Lung (tissue), 17 donors: ENCODE measurements at places on chromosomes 4 and X. TPM values are rescaled to one million over a fixed set of nuclear protein-coding genes. Genes with fewer than 3 reads are reported as not detected.

The KIT gene
- 4.9 TPM for polyA plus RNA-seq

- H3K4me1 ChIP-seq = no peaks in the 10 kb centered on the region
- DNase-seq = no peak
- H3K36me3 ChIP-seq = no peaks in the 10 kb centered on the region
- H3K27ac ChIP-seq = no peak overlapping the region
- no peak overlapping the region for H3K4me3 ChIP-seq
- no peaks in the 10 kb centered on the region for H3K27me3 ChIP-seq
Observed at GRCh38 chr4:98237204-98237603, 24.0 kb upstream of the RAP1GDS1 start.

The SOWAHB gene
- polyA plus RNA-seq = 0.28 TPM

DNA sequence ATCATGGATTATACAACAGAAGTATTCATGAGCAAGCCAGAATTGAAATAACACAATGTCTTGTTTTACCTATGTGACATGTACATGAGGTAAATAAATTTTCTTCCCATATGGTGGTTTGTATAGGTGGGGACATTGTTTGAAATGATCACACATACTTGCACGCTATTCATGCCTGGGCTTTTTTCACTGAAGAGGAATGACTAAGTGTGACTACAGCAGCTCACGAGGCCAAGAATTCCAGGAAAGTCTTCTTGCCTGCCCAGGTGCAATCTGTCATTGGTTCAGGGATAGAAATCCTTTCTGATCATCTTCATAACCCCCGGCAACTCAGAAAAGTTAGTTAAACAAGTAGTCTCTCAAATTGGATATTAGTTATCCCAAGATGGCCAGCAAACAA lies 36.3 kb upstream of the AREG start:
- H3K27ac ChIP-seq = no peak overlapping the region
- no peaks in the 10 kb centered on the region for H3K36me3 ChIP-seq
- DNase-seq = no peak
- no peaks in the 10 kb centered on the region for H3K27me3 ChIP-seq

The EREG gene
- polyA plus RNA-seq = 4.0 TPM

The CXCL6 gene
- polyA plus RNA-seq = 4.2 TPM

GRCh38 chr4:121464854-121465253 lies 84.0 kb upstream of the QRFPR start:
- H3K36me3 ChIP-seq = no peaks in the 10 kb centered on the region
- no peaks in the 10 kb centered on the region for H3K4me1 ChIP-seq
- DNase-seq = no peak
- no peaks in the 10 kb centered on the region for H3K27me3 ChIP-seq
- H3K27ac ChIP-seq = no peak overlapping the region

DNA sequence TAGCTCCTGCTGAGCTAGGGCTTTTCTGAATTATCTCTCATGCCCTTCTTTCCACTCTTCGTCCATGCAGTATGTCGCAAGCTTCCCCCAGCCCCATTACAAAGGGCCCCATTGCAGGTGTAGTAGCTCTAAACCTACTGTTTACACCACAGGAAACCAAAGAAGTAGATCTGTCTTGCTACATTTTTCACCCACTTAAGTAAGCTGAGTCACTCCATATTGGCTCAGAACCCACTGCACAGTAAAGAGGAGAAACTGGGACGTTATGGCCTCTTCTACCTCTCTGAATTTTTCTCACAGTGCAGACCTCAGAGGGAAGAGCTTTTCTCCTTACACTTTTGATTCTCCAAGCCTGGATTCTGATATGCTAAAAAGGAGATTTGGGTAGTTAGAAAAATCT lies 200.2 kb downstream of the SMARCA1 start:
- no peak overlapping the region for H3K4me3 ChIP-seq
- no peak overlapping the region for H3K27ac ChIP-seq
- DNase-seq = no peak
- no peaks in the 10 kb centered on the region for H3K27me3 ChIP-seq

The DCHS2 gene
- 0.02 TPM for polyA plus RNA-seq

DNA sequence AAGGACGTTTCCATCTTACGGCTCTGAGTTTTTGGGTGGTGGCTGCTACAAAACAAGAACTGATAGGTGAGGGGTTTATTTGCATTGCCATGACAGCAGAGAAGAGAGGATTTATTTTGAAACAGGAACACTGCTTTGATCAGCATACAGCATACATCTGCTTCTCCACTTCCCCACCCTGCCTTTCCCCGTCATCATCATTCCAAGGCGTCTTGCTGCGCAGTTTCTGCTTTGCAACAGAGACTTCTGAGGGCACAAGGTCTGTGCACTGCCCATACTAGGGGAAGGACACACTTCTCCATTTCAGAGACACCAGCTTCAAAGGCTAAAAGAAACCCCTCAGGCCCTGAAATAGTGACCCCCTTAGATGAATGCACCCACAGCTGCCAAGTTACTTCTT lies 19.1 kb downstream of the STARD8 start:
- no peak for DNase-seq
- H3K27me3 ChIP-seq = no peaks in the 10 kb centered on the region
- H3K4me1 ChIP-seq = peaks cover 3% of the 10 kb centered on the region
- no peak overlapping the region for H3K4me3 ChIP-seq
- no peaks in the 10 kb centered on the region for H3K36me3 ChIP-seq
- no peak overlapping the region for H3K27ac ChIP-seq

DNA sequence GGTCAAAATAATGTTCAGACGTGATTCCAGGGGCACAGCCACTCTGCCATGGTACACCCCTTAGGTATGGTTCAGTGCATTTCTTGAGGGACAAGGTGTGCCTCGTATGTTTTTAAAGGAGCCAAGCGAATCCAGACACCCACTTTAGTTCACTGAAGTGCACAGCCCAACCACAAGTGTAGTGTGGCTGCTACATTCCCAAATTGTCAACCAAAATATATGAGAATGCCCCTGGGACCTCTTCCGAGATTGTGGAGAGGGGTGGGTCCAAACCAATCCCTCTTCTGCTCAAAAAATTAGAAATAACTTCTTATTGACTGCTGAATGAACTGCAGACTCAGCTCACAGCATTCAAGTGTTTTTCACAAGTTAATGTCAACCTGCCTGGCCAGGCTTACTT lies 7.4 kb upstream of the BRS3 start:
- H3K4me1 ChIP-seq = no peaks in the 10 kb centered on the region
- H3K27ac ChIP-seq = no peak overlapping the region
- peaks cover 1% of the 10 kb centered on the region for H3K27me3 ChIP-seq
- DNase-seq = no peak

- no peaks in the 10 kb centered on the region for H3K4me1 ChIP-seq
- DNase-seq = peak; percentile 83
- no peak overlapping the region for H3K27ac ChIP-seq
- H3K27me3 ChIP-seq = no peaks in the 10 kb centered on the region
- no peaks in the 10 kb centered on the region for H3K36me3 ChIP-seq
Observed at GRCh38 chr4:110046588-110047049, 133.9 kb downstream of the EGF start.

The CCDC149 gene
- 8.6 TPM for polyA plus RNA-seq

The CHRNA9 gene
- polyA plus RNA-seq = not detected

DNA sequence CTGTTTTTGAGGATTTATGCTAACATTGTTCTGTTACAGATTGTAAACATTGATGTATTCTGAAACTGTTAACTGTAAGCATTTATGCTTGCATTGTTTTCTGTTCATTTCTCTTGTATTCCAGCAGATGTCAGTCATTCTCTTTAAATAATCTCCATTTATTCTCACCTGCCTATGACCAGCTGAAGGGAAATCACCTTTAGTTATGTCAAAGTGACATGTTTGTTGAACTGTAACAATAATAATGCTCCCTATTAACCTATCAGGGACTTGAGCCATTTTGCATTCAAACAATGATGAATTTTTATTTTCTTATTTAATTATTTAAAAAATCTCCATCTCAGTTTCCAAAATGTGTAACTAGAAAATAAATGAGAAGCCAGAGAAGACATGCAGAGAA lies 58.0 kb downstream of the SPCS3 start:
- no peaks in the 10 kb centered on the region for H3K36me3 ChIP-seq
- peaks cover 3% of the 10 kb centered on the region for H3K4me1 ChIP-seq
- H3K4me3 ChIP-seq = no peak overlapping the region
- no peaks in the 10 kb centered on the region for H3K27me3 ChIP-seq
- no peak overlapping the region for H3K27ac ChIP-seq

- no peaks in the 10 kb centered on the region for H3K4me1 ChIP-seq
- no peaks in the 10 kb centered on the region for H3K27me3 ChIP-seq
- H3K27ac ChIP-seq = no peak overlapping the region
- H3K4me3 ChIP-seq = no peak overlapping the region
- no peaks in the 10 kb centered on the region for H3K36me3 ChIP-seq
- no peak for DNase-seq
Observed at GRCh38 chr4:189032606-189033338, 893.5 kb downstream of the TRIML1 start.

- H3K27ac ChIP-seq = no peak overlapping the region
- no peak for DNase-seq
- no peak overlapping the region for H3K4me3 ChIP-seq
Observed at GRCh38 chr4:98512918-98513317, 145.5 kb downstream of the TSPAN5 start.

GRCh38 chr4:95049551-95050233 lies 291.9 kb downstream of the BMPR1B start:
- H3K36me3 ChIP-seq = no peaks in the 10 kb centered on the region
- peaks cover 2% of the 10 kb centered on the region for H3K4me1 ChIP-seq
- no peaks in the 10 kb centered on the region for H3K27me3 ChIP-seq
- H3K27ac ChIP-seq = no peak overlapping the region
- no peak overlapping the region for H3K4me3 ChIP-seq
- peak; percentile 74 for DNase-seq

DNA sequence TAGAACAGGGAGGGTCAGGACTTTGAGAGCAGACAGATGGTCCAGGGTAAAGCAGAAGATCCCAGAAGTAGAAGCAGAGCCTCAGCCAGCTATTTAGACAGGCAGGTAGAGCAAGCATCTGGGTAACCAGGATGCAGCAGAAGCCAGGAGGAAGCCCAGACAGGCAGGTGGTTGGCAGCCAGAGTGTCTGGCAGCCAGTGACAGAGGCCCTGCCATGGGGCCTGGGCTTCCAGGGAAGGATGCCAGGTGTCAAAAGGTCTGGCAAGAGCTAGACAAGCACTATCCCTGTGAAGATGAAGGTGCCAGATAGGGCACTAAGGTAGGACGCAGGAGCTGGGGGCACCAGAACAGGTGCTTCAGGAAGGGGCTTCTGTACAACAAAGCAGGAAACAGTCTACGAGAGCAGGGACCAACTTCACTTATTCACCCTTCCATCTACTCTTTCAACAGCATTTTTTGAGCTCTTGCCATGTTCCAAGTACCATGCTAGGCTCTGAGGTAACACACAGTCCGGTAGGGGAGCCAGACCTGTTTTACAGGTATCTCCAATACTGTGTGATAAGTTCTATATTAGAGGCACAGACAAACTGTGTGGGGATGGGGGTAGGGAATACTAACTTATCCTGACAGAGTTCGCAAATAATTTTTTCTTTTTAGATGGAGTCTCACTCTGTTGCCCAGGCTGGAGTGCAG lies 38.1 kb upstream of the GJB1 start:
- DNase-seq = no peak
- no peak overlapping the region for H3K27ac ChIP-seq
- H3K27me3 ChIP-seq = no peaks in the 10 kb centered on the region

DNA sequence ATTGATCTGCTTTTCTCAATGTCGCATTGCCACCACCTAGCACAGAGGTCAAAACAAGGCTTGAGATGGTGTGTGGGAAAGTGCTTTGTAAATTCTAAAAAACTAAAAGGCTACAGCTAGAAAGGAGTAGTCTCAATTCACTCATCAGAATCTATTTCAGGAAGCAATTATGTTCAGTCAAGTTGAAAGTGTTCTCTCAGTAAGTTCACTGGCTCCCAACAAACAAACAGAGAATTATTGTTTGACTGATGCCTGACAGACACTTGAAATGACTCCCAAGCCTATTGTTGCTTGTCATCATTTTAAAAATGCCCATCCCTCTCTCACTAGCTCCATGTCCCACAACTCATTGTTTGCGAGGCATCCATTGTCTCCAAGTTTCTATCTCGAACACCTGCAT lies 419.6 kb upstream of the CPEB2 start:
- no peak for DNase-seq
- H3K27me3 ChIP-seq = no peaks in the 10 kb centered on the region
- no peak overlapping the region for H3K27ac ChIP-seq
- H3K4me1 ChIP-seq = no peaks in the 10 kb centered on the region
- H3K36me3 ChIP-seq = no peaks in the 10 kb centered on the region
- no peak overlapping the region for H3K4me3 ChIP-seq

DNA sequence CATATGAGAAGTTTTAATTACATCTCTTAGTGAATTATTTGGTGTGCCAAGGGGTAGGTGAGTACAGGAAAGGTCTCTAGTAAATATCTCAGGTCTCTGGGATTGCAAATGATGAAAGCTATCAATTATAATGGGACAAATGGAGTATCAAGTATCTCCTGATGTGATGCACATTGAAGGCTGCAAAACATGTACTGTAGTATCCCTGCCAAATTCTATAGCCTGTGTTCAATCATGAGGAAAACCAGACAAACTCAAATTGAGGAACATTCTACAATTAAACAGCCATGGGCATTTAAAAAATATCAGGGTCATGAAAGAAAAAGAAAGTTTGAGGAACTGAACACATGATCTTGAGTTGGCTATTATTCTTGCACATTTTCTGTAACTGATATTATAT lies 665.4 kb upstream of the PABPC4L start:
- H3K36me3 ChIP-seq = no peaks in the 10 kb centered on the region
- no peaks in the 10 kb centered on the region for H3K27me3 ChIP-seq
- DNase-seq = no peak
- no peak overlapping the region for H3K27ac ChIP-seq

The GRIA3 gene
- 0.22 TPM for polyA plus RNA-seq

The CSAG2 gene
- not detected for polyA plus RNA-seq

The GLA gene
- 51.7 TPM for polyA plus RNA-seq

DNA sequence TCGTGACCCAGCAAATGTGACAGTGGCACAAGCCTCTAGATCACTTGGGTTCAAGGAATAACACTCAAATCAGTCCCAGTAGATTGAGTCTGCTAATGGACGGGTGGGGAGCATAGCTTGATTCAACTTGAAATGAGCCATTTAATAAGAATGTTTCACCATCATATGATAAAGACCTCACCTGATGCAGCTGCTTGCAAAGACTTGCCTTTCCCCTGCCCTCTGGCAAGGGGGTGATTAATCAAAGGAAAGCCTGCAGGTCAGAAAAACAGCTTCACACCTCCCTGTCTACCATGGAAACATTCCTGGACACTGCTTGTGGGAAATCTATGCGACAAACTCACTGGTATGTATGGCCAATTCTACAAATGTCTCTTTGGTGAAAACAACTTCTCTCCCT lies 54.5 kb downstream of the CD99L2 start:
- no peak for DNase-seq
- peaks cover 5% of the 10 kb centered on the region for H3K4me1 ChIP-seq
- no peaks in the 10 kb centered on the region for H3K27me3 ChIP-seq
- H3K27ac ChIP-seq = no peak overlapping the region
- H3K4me3 ChIP-seq = no peak overlapping the region

DNA sequence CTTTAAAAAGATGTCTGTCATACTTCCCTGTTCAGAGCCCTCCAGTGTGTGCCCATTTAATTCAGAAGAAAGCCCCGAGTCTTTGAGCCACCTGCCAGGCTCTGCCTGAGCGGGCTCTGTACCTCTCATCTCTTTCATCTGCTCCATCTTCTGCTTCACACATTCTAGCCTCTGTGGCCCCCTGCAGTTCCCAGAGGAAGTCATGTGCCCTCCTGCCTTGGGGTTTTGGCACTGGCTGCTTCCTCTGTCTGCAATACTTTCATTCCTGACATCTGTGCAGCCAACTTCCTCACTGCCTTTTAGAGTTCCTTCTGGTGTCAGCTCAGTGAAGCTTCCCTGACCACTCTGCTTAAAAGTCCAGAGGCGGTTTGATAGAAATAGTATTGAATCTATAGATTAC lies 6.2 kb upstream of the STK32B start:
- DNase-seq = peak; percentile 38
- H3K4me3 ChIP-seq = no peak overlapping the region
- no peaks in the 10 kb centered on the region for H3K36me3 ChIP-seq
- H3K4me1 ChIP-seq = peaks cover 7% of the 10 kb centered on the region
- no peaks in the 10 kb centered on the region for H3K27me3 ChIP-seq
